ENCODE measurements at places on chromosomes 13 and 19. TPM values are rescaled to one million over a fixed set of nuclear protein-coding genes. Genes with fewer than 3 reads are reported as not detected.
A peak's percentile ranks its signal among the peaks of the same experiment; 100 is the strongest.

Gene SIGLECL1
- not detected for total RNA-seq

Gene CYP2F1
- not detected for total RNA-seq

Gene ITGBL1
- 0.34 TPM for total RNA-seq

Gene C19orf38
- total RNA-seq, result 0.71 TPM

Gene MEIS3
- 12.9 TPM for total RNA-seq

Gene TEKTIP1
- total RNA-seq, result not detected

DNA sequence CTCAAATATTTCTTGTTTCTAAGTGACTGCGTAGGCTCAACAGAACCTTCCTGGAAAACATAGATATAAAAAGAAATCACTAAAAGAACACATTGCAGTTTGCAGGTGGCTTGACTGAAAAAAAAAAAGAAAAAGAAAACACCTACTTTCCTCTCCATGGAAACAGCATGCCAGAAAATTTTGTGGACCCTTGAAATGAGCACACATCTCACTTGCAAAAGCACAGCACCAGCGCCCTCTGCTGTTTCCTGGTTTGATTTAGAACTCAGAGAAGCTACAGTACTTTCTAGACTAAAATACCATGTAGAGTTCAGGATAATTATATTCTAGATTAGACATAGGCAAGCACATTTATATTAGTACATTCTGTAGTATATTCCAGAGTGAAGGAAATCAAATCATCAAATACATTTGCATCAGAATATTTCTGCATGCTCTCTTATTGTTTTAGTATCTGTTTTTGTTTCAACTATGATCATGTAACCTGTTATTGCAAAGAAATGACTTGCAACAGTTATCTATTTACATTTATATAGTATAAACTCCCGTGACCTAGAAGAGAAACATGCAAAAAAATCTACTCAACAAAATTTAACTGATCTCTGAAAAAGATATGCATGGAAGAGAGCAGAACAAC is 22.3 kb upstream of the XPO4 start:
- peak; percentile 89 for DNase-seq

DNA sequence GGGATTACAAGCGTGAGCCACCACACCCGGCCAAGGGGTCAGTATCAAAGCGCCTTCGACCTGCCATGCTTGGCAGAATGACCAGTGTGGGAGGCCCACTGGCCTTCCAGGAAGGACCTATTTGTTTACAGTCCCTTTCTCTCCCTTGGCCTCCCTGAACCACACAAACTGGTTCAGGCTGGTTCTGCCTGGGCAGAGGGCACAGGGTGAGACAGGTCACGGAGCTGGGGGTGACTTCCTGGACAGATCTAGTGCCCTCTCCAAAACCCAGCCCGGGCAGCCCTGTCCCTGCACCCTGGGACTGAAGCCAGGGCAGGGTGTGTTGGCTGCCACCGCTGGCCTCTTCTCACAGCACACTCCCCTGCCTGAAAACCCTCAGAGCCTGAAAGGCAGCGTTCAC is 11.3 kb downstream of the PLEKHF1 start:
- no peak for DNase-seq

GRCh38 chr13:87536499-87536898 is 134.7 kb upstream of the SLITRK5 start:
- no peak for DNase-seq

DNA sequence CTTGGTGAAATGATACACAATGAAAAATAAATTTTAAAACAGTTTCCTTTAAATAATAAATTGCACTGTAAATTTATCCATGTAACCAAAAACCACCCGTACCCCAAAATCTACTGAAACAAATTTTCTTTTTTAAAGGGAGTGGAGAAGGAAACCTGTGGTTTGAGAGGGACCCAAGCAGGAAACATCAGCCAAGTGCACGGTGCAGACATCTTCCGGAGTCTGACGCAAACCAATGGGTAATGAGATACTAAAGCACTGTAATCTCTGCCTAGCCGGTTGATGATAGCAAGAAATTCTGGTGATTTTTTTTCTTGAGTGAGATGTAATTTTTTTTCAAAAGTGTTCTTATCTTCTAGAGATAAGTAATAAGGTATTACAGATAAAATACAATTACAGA is 115.4 kb downstream of the ABCC4 start:
- no peak for DNase-seq

- no peak for DNase-seq
Measured at GRCh38 chr19:27734496-27735220, 1478.3 kb downstream of the UQCRFS1 start.

DNA sequence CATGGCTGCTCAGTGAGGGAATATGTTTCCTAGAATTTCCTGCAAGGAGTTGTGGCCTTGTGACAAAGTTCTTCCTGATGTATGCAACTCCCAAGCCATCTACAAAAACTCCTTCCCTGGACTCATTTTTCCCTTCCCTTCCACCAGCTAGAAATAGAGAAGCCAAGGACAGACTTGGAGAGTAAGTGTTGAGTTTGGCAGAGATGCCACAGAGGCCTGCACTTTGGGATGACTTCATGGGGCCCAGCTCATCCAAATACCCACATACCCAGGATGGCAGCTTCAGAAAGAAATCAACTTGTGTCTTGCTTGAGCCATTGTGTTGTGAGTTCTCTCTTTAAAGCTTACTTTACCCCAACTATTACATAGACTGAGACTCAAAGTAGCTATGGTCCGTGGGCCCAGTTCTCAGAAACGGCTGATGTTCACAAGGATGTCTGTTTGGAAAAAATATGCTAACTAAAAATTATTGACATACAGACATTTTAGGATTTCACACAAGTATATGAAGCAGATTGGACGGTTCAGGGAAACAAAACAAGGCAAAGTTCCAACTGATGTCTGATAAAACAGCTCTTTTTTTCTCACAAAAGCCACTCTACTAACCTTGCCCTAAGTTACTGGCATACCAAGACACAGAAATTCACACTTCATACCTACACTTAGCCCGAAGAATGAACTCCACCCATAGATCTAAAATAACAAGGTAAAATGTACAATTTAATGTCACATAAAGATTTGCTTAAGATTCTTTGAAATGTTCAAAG is 107.9 kb downstream of the NALCN start:
- DNase-seq, result no peak

- peak; percentile 45 for DNase-seq
Measured at GRCh38 chr13:69585656-69586055, 522.0 kb upstream of the ATXN8OS start.

GRCh38 chr13:69857183-69857821 is 250.3 kb upstream of the ATXN8OS start:
- DNase-seq, result peak; percentile 73

- peak; percentile 62 for DNase-seq
Measured at GRCh38 chr13:42307461-42307860, 35.5 kb downstream of the AKAP11 start.

- no peak for DNase-seq
Measured at GRCh38 chr19:38808741-38809140, 4.0 kb downstream of the LGALS4 start.

GRCh38 chr13:36841391-36841790 is 22.4 kb downstream of the RFXAP start:
- peak; percentile 51 for DNase-seq

GRCh38 chr19:52331757-52332156 is 4.3 kb upstream of the ZNF610 start:
- no peak for DNase-seq

DNA sequence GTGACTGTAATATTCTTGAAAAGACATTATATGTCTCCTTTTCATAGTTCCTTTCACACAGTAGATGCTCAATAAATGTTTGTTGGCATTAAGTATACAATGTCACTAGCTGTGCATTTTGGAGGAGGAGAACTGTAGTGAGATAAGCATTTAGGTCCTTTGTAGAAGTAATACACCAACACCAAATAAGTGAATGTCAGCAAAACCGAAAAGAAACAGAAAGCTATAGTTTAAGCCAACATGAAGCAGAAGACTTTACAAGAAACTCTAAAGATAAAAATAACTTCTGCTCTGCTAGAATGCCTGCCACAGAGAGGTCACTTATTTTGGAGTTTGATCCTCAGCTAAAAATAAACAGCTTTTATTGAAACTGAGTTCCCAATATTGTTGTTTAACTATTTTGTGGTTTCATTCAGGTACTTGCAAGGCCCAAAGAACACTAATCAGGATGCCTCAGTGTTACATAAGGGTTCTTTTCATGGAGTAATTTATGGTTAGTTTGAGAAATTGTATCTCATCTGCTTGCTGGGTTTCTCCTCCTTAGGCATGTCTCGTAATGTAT is 86.2 kb downstream of the STARD13 start:
- no peak for DNase-seq

- DNase-seq, result peak; percentile 83
Measured at GRCh38 chr19:17784201-17785008, 10.5 kb upstream of the B3GNT3 start.

DNA sequence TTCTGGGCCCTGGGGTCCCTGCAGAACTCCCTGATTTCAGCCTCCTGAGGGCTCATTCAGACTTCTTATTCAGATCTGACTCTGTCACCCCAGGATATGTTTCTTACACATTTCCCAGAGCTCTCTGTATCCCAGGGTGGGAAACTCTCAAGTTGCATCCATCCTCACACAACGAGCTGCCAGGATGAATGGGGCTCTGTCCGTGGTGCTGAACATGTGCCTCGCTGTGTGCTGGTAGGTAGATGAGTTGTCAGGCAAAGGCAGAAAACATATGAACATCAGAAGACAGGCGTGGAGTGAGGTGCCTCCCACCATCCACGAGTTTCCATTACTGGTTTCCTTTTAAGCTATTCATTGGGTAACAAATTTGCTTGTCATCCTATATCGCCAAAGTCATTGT is 11.4 kb upstream of the IGFL1 start:
- DNase-seq, result peak; percentile 13

- DNase-seq, result no peak
Measured at GRCh38 chr13:92297971-92298942, 899.8 kb downstream of the GPC5 start.

DNA sequence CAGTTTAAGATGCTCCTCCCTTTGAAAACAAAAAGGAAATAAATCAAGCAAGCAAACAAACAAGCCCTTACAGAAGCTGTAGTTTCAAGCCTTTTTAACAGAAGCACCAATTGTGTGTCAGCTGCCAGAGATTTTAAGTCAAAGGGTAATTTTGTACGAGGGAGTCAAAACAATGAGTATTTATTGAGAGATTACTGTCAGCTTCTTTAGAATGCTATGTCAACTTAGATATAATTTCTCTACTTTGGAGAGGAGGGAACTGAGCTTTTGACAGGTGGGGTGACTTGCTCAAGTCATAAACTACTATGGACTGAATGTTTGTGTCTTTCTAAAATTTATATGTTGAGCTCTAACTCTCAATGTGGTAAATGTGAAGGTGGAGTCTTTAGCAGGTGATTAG is 10.5 kb upstream of the CBY2 start:
- peak; percentile 21 for DNase-seq

GRCh38 chr19:51387924-51388389 is at the start of gene LIM2:
TSS of gene LIM2 (minus strand) at chr19:51387974. CDS start at chr19:51387443, 531 bp downstream.
- DNase-seq, result no peak

- DNase-seq, result no peak
Measured at GRCh38 chr19:18611327-18612050, 1.2 kb upstream of the TMEM59L start.

DNA sequence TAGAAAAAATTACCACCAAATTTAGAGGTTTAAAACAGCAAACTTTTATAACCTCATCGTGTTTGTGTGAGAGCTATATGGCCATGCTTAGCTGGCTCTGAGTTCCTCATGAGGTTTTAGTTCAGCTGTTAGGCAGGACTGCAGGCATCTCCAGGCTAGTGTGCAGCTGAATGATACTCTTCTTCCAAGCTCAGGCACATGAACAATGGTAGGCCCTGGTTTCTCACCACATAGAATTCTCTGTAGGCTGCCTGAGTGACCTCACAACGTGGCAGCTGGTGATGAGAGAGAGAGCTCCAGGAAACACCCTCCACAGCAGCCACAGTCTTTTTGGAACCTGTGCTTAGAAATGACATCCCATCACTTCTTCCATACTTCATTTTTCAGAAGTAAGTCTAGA is 540.6 kb upstream of the MIR17HG start:
- no peak for DNase-seq

GRCh38 chr13:21837841-21838551 is 167.1 kb downstream of the FGF9 start:
- DNase-seq, result peak; percentile 13

- peak; percentile 26 for DNase-seq
Measured at GRCh38 chr19:19552798-19553197, 14.7 kb downstream of the CILP2 start.

DNA sequence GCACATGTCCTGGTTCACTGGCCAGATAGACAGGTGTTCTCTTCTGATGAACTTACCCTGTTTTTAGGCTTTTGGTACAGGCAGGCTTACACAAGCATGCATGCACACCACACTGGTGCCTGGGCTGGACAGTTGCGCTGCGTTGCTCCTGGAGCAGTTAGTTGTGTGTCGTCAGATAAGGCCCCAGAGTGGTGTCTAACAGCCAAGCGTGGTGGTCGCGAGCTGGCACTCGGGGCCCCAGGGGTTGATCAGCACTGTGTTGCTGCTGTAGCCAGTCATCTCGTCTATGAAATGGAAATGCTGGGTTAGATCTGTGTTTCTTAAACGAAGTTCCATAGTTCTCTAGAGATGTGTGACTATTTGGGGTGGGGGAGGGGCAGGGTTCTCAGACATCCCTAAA is 24.6 kb upstream of the TEX29 start:
- no peak for DNase-seq

- DNase-seq, result no peak
Measured at GRCh38 chr19:14118165-14119051, 846 bp upstream of the PRKACA start.

DNA sequence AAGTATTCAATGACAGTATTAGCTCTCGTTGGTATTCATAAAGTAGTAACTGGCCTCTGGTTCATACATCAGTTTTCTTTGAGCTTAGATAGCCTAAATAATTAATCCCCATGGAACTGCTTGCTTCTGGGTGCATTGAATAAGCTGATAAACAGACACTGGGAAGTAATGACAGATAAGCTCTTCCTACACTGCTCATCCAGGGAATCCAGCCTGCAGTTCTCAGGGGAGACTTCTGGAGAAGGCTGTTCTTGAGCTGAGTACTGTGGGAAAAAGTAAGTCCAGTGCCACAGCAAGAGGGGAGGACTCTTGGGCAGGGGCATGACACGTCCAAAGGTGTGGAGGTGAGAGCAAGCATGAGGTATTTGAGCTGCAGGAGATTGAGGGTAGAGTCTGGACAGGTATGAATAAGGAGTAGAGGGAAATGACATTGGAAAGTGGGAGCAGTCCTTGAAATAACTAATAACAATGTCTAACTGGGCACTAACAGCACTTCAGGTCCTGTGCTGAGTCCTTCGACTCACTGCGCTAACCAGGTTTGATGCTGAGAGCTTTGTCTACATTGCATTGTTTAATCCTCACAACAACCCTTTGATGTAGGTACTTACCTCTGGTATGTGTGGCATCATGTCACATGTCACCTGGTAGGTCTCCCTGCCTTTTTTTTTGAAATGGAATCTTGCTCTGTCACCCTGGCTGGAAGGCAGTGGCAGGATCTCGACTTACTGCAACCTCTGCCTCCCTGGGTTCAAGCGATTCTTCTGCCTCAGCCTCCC is 7.2 kb downstream of the GARRE1 start:
- no peak for DNase-seq

All from SK-MEL-5 (cell line).